Cortex of kidney (tissue), 1 donor: ENCODE measurements at places on chromosomes 13 and 19.

GRCh38 chr13:44363631-44364344 is 9.8 kb upstream of the SERP2 start:
- no peak for DNase-seq

- DNase-seq, result no peak
These were observed 3.3 kb upstream of the MYADM start for GRCh38 chr19:53864308-53864836.

DNA sequence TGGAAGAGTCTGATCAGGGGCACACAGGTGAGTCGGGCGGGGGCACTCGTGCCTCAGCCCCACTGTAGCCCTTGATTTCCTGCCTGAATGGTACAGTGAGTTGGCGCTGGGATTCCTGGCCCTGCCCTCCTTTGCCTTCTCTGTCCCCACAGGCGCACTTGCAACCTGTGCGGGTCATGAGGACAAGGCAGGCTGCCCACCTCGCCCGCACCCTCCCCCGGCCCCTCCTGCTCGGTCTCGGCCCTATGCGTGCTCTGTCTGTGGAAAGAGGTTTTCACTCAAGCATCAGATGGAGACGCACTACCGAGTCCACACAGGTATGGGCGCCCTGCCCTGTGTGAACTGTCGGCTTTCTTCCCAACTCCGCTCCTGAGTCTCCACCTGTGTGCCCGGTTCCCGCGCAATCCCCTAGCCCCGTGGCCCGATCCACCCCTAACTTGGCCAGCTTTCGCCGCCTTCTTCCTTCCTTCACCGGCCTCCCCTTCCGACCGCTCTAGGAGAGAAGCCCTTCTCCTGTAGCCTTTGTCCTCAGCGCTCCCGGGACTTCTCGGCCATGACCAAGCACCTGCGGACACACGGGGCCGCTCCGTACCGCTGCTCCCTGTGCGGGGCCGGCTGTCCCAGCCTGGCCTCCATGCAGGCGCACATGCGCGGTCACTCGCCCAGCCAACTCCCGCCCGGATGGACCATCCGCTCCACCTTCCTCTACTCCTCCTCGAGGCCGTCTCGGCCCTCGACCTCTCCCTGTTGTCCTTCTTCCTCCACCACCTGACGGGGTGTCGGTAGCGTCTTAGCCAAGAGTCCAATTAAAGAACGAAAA is 1.6 kb upstream of the KMT2B start:
- DNase-seq, result no peak

DNA sequence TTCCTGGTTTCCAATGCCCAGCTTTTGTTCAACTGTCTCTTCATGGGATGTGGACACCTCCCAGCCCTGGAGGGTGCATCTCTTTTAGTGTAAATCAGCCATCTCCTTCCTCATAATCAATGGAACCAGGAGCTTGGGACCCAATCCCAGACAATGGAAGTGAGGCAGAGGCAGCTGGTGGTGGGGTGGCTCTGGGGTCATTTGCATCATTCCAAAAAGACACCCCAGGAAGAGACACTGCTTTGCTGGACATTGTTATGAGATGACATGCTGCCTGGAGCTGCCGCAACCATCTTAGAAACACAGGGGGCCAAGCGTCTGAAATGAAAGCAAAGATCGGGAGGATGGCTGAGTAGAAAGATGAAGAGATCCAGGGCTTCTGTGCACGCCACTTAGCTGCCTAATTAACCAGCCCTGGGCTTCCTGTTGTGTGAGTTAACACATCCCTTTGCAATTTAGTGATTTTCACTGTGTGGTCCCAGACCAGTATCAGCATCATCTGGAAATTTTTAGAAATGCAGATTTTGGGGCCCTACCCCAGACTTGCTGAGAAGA is 36.1 kb downstream of the IRS2 start:
- no peak for DNase-seq

DNA sequence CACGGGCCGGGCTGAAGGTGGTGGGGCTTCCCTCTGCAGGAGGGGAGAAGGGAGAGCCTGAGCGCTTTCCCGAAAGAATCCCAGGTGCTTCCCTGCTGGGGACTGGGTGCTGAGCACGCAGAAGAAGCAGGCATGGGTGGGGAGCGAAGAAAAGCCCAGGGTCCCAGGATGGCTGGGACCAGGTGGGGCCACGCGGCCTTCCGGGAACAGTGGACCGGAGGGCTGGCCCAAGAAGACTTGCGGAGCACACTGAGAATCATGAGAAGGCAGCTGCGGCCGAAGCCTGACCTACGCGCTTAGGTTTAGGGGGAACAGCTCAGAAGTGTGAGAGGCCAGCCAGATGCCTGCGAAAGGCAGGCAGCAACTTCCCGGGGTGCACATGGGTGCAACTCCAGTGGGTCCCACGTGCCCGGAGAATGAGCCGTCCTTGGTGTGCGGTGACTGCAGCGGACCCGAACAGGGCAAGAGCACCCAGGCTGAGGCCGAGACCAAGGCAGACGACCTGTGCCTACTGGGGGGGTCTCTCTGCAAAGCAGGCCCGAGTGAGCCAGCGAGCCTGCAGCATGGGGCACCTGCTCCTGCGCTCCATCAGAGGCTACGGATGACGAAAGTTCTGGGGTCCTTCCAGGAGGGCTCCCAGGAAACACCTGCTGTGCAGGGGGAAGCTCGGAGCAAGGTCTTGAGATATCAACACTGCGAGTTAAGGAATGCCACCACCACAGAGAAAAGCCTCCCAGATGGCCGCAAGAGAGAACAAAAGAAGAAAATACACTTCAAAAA is 52.4 kb downstream of the MLLT1 start:
- no peak for DNase-seq

DNA sequence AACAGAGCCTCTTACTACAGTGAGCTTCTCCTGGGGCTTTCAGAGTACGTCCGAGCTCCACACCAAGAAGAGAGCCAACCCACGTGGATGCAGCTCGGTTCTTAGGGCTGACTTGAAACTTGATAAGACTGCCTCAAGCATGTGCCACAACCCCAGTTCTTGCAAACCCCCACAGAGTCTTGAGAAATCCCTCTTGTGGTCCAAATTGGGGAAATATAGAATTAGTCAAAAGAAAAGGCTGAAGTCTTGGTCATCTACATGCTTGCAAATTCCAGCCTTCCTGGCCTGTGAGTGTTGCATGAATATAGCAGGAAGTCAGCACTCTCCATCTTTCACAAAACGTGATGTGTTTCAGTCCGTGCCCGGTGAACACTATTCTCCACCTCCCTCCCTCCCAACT is 95.2 kb downstream of the GGACT start:
- DNase-seq, result no peak

GRCh38 chr13:114042066-114042815 is 68.4 kb upstream of the C13orf46 start:
- no peak for DNase-seq

DNA sequence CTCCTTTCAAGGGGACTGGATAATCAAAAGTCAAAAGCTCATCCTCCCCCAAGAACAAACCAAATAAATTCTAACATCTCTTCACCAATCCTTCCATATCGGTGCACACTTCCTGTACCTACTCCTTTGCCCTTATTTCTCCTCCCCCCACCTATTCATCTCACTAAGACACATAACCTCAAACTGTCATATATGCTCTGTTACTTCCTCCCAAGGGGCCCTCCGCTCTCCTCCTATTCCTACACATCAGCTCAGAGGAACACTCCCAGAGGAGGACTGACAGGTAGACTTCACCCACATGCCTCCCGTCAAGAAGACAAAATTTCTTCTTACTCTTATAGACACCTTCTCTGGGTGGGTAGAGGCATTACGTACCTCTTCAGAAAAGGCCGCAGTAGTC is 48.1 kb downstream of the ZNF93 start:
- no peak for DNase-seq

- no peak for DNase-seq
These were observed 69.4 kb upstream of the KLF12 start for GRCh38 chr13:74203576-74203975.

- no peak for DNase-seq
These were observed 67.6 kb downstream of the LMO7 start for GRCh38 chr13:75703769-75704168.

GRCh38 chr19:38949580-38950367 is 19.0 kb downstream of the MRPS12 start:
- DNase-seq, result no peak

DNA sequence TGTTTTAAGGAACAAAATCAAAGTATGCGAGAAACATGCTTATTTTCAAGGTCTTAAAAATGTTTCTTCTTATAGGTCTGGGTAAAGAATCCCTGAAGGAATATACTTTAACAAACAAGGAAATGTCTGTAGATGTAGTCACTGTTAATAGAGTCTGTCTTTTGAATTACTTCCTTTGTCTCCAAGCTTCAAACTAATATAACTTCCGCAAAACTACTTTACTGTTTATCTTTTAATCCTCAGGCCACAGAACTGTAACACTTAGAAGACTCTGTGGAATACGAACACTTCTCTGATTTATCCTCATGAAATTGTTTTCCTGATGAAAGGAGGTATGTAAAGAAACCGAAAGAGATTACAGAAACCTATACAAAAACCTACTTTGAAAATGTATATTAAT is 316.0 kb downstream of the PCDH9 start:
- DNase-seq, result no peak

DNA sequence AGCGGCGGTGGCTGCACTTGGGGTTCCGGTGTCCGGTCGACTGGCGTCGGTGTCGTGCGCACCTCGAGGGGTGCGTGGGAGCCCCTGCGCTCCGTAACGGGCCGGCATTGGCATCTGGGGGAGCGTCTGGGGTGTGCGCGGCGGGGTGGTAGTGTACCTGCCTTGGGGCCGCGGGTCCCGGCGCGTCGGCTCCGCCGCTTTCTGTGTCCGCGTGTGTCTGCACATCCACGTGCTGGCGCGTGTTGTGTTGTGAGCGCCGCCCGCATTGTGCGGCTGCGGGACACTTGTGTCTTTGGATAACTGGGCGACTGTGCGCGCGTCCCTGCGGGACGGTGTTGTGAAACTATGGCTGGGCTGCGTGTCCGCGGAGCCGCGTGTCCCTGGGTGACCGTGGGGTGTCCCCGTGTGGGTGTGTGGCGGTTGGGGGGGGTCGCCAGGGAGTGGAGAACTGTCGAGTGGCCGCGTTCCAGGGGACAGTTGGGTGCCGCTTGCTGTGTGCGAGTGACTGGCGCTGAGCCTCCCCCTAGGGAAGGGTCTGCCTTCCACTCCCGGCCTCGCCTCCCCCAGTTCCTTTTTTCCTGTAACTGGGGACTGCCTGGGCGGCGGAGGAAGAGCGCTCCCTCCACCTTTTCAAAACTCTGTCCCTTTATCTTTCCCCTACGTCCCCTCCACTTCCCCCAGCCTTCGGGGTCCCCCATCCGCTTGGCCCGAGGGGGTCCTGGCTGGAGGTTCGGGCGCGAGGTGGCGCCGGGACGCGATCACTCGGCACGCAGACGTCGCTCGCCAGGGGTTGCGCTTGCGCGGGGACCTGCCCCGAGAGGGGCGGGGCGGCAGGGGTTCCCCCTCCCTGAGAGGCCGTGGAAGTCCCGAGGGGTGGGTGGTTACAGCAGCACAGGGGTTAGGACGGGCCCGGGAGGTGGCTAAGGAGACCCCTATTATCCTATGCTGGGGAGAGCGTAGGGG is 5.7 kb upstream of the NFIC start:
- no peak for DNase-seq

DNA sequence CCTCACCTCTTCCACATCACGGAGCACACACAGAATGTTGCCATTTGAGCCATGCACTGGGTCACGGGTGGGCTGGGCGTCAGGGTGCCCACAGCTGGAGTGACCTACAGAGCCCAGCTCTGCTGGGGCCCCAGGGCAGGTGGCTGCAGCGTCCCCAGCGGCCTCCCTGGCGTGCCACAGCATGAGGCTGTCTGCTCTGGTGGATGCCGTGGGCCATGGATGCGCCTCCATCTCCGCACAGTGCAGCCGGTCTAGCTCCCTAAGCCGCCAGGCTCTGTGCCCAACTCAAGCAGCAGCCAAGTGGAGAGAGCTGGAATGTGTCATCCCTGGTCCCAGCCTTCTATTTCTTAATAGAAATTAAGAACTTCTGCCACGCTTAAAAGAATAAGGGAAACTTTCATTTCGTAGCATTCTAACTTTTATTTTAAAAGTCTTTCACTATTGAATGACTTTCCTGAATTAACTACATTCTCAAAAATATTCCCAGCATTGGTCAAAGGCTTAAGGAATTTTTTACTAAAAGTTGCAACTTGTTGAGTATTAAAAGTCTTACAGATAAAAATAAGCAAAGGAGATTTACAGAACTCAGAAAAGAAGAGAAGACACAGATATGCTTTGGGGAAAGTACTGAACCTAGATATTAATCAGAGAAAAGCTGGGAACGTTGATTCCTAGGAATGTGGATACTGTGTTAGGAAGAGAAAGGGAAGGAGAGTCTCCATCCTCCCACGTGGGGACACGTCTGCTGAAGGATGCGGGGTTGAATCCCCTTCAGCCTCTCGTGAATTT is 59.3 kb downstream of the ATP11A start:
- no peak for DNase-seq

DNA sequence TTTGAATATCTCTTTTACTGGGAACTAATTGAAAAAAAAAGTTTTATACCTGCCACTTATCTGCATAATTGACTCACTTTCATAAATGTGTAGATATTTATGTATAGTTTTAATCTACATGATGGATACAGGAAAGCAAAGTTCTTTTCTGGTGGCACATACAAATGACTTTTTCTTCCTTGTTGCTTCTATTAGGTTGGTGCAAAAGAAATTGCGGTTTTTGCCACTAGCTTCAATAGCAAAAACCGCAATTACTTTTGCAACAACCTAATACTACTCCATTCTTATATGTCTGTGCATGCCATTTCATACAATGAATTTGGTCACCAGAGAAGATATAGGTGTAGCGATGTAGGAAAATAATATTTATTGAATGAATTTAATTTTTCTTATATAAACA is 344.5 kb upstream of the PCDH20 start:
- DNase-seq, result no peak

GRCh38 chr19:34393629-34394028 is 10.6 kb upstream of the PDCD2L start:
- DNase-seq, result no peak

DNA sequence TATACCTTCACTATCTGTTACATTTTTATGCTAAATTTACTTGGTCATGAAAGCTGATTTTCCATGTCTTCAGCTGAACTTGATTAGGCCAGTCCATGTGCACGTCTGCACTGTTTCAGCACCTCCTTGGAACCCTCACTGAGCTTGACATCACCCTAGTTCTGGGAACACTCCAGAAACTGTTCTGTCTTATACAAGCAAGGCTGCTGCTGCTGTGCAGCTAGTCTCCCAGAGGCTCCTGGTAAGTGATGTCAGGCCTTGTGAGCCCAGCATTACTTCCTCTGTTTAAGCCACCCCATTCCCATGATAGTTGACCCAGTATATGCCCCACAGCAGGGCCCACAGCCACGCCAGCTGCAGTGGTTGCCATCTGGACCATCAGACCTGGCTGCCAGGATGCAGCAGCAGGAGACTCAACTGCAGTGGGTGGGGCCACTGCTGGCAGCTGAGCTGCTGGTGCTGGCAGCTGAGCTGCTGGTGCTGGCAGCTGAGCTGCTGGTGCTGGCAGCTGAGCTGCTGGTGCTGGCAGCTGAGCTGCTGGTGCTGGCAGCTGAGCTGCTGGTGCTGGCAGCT is 90.5 kb upstream of the AKAP11 start:
- DNase-seq, result no peak

DNA sequence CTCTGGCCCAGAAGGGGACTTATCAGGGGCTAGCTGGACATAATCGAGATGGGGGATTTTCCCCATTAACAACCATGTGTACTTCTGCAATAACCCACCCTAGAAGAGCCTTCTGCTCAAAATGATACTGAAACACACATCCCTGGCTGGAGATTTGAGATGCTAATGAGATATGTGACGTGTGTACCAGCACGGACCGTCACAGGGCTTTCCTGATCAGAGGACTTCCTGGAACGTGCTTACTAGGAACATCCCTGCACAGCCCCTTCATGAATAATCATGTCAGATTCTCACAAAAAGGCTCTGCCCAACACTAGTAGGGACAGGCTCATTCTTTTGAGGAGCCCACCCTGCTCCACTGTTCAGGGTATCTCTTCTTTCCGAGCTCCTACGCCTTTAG is 6.5 kb upstream of the ERVV-1 start:
- no peak for DNase-seq
